ENCODE measurements at places on chromosomes 4 and X.

- peak; percentile 43 for DNase-seq
Measured at GRCh38 chr4:41318839-41319530, 62.3 kb downstream of the UCHL1 start.

GRCh38 chrX:2781226-2781571, 29.4 kb downstream of the XG start:
- no peak for DNase-seq

GRCh38 chr4:62399242-62399641, 1199.1 kb downstream of the ADGRL3 start:
- no peak for DNase-seq

DNA sequence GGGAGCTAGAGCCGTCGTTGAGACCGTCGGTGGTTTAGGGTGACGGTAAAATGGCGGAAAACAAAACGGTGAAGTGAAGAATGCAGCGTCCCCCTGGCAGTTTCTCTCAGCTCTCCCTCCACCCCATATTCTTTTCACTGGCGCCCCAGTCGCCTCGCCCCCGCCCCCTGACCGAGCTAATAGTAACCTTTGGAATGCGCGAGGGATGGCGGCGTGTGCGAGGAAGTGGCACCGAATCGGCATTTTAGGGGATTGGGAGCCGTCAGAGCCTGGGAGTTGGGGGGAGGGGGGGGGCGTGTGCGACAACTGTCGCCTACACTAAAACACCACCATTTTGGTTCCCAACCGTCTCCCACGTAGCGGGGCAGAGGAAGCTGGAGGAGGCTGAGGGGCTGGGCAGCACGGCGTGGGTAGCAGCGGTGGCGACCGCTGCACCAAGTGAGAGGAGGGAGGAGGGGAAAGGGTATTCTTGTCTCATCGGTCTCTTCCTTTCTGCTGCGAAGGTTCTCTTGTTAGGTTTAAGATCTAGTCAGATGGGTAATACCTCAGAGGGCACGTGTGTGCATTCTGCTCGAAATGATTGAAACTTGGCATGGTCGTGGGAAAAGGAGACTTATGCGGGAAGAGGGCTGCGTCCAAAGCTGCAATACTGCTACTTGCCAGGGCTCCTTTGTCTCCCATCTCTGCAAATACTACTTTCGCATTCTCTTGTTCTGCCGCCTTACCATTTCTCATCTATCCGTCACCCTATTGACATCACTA, 840 bp downstream of the ZNF711 start:
- DNase-seq, result no peak

DNA sequence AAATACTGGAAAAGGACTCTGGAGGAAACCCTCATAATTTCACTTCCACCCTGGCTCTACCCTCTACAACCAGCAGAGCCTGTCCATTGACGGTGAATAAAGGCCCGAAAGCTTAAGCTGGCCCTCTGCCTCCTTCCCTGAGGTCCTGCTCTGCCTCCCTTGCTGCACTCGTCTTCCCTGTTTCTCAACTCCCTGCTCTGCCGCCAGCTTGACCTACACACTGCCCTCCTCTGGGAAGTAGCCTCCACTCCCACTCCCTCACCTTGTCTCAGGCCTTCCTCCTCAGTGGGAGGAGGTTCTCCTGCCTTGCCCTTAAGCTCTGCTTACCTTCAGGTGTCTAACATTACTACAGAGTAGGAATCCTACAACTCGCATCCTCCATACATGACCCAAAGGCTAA, 608.6 kb upstream of the NR3C2 start:
- DNase-seq, result no peak

DNA sequence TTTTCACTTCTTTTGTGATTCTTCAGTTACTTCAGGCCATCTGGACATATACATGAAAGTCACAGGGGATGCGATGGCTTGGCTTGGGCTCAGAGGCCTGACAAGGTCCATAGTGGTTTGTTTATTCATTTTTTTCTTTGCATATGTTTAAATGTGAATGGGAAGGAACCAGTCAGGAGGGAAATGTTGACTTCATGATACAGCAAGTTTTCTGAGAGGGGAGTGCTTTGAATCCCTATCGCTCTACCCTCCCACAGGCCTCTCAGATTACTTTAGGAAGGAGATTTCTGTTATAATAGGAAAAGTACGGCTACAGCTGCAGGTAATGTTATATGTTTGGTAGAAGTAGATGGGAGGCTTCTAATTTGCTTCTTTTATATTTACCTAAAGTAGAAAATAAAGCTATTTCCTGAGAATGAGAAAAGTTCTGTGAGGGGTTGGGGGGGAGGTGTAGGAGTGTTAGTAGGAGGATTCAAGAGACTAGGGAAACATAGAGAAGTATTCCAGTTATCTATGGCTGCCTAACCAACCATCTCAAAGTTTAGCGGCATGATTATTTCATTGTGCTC, 322.9 kb downstream of the RAPGEF2 start:
- DNase-seq, result no peak

DNA sequence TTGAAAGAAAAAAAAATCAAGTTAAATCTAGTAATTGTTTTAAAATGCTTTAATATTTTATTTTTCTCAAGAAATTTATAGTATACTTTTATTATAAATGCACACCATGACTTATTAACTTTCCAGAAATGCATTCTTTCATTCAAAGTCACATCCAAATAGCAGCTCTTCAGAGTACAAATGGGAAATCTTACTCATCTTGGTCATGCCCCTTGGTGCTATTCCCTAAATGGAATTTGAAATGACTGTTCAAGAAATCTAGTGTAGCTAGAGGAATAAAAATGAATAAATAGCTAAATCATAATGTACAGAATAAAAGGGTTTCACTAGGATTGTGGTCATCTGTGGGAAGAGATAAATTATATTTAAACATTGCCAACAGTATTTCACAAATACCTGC, 1139.7 kb downstream of the PCDH18 start:
- peak; percentile 44 for DNase-seq

GRCh38 chr4:2138846-2139500, 79.8 kb downstream of the NAT8L start:
- DNase-seq, result no peak

DNA sequence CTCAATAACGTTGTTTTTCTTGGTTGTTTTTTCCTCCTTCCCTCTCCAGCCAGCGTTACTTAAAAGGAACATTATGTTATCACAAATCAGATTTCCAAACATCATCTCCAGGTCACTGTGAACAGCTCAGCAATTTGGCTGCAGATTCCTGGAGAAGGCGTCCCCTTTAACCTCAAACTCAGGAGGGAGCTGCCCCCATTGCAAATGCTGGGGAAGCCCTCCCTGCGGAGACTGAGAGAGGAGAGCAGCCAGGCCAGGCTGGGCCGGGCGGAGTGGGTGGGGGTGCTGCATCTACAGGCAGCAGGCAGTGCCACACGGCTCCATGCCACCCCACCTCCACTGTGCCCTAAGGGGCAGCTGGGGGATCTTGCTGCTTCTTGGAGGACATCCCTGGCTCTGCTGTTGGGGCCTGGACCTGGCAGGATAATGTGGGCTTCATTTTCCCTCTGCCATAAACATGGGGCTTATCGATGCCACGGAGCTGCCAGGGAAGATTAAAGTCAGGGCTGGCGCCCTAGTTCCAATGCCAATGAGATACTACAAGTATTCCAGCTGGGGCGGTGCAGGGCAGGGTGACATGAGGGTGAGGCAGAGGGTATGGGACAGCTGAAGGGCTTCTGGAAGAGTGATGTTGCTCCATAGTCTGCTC, 148.8 kb downstream of the PJA1 start:
- no peak for DNase-seq

DNA sequence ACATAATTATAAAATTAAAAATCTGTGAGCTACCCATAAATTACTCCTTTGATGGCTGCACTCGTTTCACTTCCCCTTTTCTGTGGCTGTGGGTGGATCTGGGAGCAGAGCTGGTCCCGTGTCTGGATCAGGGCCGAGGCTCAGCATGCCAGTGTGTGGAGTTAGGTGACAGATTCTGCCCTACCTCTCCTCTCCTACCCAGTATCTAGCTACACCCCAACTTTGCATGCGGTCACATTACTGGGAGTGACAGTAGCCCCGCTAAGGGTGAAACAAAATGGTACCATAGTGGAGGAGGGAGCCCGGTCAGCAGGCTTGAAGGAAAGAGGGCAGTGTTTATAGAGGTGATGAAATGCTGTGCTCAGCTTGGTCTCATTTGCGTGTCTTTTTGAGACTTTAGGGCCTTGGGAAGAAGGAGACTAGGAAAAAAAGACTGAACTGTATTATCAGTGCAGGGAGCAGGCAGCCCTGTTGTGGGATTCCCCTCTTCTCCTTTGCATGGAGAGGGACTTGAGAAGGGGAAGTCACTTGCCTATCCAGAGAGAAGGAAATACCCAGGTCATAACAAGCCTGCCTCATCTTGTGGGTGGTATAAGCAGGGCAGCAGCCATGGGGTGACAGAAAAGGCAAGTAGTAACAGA, 48.4 kb downstream of the ARHGAP10 start:
- DNase-seq, result no peak

DNA sequence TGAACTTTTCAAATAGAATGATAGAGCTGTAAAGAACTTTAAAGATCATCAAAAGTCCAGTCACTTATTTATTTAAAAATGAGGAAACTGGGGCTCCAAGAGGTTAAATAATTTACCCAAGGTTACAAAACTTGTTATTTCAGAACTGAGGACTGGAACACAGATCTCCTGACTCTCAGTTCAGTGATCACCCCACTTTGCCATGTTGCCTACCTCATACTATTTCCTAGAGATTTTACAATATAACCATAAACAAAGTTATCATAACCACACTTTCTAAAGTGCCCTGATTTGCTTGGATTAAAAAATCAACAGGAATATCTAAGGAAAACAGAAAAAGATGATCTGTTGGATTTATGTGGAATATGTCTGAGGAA, 7.4 kb upstream of the ACSL4 start:
- no peak for DNase-seq

- peak; percentile 4 for DNase-seq
Measured at GRCh38 chrX:13540602-13541001, 28.8 kb upstream of the EGFL6 start.

DNA sequence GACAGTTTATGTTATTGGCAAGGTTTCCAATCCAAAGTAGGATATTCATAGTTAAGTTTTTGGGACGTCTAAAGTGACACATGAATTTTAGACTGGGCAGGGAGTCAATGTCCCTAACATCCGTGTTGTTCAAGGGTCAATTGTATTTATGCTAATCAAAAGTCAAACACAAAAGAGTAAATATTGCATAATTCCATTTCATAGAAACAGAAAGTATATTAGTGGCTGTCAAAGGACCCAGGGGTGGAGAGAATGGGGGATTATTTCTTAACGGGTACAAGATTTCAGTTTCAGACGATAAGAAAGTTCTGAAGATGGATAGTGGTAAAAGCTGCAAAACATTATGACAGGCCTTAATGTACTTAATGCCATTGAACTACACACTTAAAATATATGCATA, 971.8 kb upstream of the AGA start:
- DNase-seq, result no peak

GRCh38 chr4:151035328-151035727, 20.2 kb upstream of the LRBA start:
- peak; percentile 80 for DNase-seq

DNA sequence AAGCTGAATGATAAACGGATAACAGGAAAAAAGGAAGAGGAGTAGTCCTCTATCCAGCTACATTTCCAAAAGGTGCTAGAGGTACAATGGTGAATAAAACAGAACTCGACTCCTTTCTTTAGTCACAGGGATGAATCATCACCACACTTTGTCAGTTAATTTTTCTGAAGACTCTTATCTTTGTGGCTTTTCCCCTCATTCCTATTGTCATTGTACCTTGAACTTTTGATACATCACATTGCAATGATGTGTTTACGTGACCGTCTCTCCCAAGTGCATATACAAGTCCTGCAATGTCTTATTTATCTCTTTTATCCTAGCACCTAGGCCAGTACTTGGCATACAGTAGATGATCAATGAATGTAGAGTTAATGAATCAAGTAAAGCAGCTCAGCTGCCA, 134.7 kb downstream of the LHFPL1 start:
- no peak for DNase-seq

DNA sequence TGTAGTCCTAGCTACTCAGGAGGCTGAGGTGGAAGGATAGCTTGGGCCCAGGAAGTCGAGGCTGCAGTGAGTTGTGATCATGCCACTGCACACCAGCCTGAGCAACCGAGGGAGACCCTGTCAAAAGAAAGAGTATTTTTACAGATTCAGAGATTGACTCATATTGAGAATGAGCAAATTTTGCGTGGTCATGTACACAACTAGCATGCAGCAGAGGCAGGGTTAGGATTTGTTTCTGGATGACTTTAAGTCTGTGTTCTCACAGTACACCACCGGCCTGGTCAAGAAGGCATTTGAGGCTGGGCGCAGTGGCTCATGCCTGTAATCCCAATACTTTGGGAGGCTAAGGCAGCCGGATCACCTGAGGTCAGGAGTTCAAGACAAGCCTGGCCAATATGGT, 44.8 kb upstream of the CBR4 start:
- DNase-seq, result no peak

GRCh38 chrX:32597777-32598176, 613.6 kb downstream of the DMD start:
- no peak for DNase-seq

DNA sequence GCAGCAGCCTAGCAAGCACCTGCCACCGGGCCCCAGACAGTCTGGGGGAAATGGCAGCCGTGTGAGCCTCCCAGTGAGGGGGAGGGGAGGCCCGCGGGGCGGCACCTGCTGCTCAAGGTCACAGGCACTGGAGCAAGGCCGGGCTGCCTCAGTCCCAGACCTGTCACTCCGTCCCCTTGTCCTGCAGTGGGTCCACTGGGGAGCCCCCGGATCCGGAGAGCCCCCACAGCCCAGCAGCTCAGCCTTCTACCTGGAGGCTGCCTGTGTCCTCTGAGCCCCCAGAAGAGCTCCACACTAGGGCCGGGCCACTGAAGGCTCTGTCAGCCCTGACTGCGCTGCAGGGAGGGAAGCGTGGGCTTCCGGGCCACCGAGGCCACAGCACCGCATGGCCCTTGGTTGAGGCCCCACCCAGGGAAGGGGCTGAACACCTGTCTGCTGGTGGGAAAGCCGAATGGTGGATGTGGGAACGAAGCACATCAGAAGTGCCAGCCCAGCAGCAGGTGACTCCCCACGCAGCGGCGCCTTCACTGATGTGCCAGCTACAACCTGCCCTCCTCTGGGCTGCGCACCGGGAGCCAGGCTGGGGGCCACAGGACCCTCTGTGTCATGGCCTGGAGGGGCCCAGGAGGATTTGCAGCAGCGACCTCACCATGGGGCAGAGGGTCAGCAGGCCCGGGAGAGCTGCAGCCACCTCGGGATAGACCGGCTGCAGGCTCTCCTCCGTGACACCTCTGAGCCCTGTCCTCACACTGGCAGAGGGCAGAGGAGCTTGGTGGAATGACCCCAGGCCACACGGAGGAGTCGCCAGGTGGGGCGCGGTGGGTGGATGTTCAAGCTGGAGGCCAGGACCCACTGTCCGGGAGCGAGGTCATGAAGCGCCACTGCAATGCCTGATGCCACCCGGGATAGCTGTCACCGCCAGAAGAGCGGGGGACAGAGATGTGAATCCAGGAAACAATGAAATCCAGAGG, 35.0 kb upstream of the MXD4 start:
- DNase-seq, result no peak

Data from epithelial cell of esophagus (primary cell).